ENCODE measurements at places on chromosomes 4 and X.

DNA sequence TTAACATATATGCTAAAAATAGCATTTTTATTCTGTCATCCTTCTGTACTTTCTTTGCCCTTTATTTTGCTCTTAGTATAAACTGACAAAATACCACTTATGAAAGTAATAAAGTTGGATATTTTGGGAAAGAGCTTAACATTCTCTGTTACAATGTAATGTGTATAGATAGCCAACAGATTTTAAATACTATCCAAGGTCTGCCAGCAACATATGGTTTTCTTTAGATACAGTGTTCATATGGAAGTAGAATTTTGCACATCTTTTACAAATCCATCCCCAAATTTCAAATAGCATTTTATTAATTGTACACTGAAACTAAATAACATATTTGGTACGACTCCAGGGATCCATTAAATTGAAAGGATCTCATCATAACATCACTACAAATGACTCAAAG lies 268.6 kb upstream of the PCDH18 start:
- no peak for DNase-seq

DNA sequence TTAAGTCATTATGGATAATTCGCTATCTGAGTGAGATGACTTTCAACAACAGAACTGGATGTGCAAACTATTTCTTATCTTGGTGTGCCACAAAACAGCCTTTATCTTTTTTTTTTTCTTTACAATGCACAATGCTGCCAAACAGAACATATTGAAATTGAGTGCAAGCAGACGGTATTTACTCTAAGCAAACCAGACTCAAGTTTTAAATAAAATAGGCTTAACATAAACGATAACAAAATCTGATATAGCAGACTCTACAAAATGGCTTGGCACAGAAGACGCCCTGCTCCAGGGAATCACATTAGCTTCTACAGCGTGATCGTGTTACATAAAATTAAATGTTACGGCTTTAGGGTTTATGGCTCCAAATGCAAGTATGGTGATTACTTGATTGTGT lies 9.6 kb upstream of the STK32B start:
- DNase-seq: no peak

- no peak for DNase-seq
Observed at GRCh38 chrX:40094041-40094899, 3.5 kb downstream of the BCOR start.

- DNase-seq: no peak
Observed at GRCh38 chr4:47729131-47729680, 108.7 kb downstream of the CORIN start.

DNA sequence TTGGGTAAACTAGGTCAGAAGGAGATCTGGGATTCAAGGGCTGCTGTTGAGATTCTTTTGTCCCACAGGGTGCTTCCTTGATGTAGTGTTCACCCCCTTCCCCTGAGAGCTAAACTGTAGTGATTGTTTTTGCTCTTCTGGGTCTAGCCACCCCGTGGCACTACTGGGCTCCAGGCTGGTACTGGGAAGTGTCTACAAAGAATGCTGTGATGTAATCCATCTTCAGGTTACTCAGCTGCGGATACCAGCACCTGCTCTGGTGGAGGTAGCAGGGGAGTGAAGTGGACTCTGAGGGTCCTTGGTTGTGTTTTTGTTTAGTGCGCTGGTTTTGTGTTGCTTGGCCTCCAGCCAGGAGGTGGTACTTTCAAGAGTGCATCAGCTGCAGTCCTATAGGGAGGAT lies 365.5 kb downstream of the ZNF674 start:
- DNase-seq: no peak

DNA sequence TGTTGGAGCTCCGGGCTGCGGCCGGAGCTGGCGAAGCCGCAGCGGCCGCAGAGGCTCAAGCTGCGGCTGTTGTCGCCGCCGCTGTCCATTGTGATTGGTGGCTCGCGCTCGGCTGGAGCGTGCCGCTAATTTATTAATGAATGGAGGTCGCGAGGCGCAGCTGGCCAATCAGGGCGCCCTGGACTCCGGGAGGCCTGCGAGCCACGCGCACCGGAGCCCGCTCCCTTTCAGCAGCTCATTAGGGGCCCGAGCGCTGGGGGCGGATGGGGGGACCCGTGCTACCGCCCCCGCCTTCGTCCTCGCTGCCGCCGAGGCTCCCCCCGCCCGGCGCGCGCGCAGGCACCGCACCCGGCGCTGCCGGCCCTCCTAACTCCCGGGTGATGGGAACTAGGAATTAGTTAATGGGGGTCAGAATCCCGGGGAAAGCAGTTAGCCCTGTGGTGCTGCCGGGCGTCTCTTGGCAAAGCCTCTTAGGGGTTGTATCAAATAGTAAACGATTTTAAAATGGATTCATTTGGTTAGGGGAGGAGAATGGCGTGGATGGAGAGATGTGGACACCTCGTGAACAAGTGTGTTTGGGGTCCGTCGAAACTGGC lies 589 bp upstream of the NEUROG2 start:
- no peak for DNase-seq

DNA sequence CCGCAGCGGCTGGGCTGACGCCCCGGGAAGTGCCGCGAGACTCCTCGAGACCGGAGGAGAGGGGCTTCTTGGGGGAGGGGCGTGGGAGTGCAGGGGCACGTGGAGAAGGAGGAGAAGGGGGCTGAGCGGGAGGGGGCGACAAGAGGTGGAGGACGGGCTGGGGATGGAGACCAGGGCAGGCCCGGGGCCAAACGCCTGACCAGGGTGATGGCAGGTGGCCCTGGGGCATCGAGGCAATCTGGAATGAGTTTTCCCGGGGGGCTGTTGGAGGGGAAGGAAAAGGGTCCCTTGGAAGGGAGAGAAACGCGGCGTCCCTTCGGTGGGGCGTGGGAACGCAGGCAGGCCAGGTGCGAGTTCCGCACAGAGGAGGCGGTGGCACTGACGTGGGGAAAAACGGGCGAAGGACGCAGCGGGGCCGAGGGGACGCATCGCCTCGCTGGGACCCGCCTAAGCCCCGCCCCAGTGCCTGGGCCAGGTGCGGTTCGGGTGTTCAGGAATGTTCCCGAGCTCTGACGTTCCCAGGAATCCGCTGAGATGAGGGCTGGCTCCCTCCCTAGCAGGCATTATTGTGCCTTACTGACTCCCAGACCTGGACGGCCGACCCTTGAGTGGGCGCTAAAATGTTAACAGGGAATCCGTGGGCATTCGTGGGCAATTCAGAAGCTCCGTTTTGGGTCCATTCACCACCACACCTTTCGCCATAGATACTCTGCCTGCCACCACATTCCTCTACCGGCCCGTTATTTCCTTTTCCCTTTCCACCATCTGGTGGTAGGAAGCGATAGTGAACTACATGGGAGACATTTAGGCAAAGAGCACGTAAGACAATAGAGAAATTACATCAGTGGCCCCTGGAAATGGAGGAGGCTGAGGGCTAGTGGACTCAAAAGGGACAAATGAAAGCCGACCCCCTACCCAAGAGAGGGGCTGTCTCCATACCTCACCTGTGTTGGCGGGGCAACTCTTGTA lies 795 bp upstream of the SH3KBP1 start:
- DNase-seq: no peak

DNA sequence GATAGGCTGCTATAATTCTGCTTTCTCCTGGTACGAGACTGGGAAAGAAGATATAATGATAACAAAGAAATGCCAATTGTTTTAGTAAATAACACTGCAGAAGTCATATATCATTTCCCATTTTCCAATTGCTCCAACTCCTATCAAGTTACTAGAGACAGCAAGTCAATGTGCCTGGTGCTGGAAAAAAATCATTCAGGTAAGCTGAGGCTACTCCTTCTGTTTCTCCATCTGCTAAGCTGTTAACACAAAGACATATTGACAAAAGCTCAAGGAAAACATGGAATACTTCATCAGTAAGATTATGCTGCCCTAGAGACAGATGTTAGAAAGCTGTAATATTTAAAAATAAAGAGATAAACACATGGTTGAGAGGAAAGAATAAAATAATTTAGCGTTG lies 10.0 kb downstream of the NAA11 start:
- DNase-seq: no peak

DNA sequence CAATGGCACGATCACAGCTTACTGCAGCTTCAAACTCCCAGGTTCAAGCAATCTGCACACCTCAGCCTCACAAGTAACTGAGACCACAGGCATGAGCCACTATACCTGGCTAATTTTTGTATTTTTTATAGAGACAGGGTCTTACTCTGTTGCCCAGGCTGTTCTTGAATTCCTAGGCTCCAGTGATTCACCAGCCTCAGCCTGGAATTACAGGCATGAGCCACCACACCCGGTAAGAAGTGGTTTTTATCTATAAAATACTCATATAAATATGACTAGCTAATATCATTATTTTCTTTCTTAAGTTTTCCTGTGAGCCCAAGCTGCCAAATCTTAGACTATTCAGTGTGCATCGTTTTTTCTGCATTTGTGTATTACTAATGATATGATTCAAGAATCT lies 4.4 kb downstream of the SCFD2 start:
- no peak for DNase-seq

GRCh38 chrX:145817331-145818185 lies at the start of gene SLITRK2:
SLITRK2 (plus strand) TSS chrX:145817829; CDS start chrX:145822426, 4,597 bp downstream.
- DNase-seq: no peak

DNA sequence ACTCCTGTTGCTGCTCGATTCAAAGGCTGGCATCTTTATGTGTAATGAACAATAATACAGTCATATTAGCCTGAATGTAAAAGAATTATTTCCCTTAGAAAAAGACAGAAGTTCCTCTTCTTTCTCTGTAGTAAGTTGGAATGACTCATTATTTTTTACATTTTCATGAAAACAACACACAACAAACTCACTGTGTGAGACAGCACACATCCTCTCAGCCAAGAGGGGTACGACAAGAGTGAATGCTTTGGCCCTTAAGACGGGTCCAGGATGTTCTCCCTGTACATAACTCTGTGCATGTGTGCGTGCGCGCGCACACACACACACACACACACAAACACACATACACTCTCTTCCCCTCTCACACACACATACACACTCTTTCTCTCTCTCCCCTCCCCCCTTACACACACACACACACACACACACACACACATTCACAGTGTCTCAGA lies 72.8 kb downstream of the MANBA start:
- no peak for DNase-seq

- DNase-seq: no peak
Observed at GRCh38 chr4:81030061-81030980, at the start of gene BMP3. BMP3 (plus strand) TSS chr4:81030708; CDS start chr4:81031285, 577 bp downstream.

- DNase-seq: no peak
Observed at GRCh38 chr4:88971536-88971935, 85.4 kb downstream of the FAM13A start.

DNA sequence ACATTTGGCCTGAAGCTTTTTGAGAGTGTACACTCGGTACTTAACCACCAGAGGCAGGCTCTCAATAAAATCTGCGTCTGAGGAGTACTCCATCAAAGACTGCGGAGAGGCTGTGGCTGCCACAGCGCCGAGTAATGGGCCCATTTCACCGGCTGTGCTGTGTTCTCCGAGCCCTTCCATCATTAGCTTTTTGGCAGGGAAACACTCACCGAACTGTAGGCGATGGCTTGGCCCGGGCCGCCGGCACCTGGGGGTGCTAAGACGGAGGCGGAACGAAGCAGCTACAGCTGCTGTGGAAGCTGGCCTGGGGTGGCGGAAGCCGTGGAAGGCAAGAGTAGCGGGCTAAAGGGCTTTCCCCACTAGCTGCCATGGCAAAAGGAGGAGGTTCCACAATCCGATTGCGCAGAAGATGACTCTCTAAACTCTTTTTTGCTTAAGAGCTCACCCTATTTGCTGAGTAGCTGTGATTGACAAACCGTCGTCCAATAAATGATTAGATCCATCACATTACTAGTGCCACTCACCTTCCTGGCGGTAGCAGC lies 48.5 kb upstream of the PABPC1L2A start:
- DNase-seq: no peak

DNA sequence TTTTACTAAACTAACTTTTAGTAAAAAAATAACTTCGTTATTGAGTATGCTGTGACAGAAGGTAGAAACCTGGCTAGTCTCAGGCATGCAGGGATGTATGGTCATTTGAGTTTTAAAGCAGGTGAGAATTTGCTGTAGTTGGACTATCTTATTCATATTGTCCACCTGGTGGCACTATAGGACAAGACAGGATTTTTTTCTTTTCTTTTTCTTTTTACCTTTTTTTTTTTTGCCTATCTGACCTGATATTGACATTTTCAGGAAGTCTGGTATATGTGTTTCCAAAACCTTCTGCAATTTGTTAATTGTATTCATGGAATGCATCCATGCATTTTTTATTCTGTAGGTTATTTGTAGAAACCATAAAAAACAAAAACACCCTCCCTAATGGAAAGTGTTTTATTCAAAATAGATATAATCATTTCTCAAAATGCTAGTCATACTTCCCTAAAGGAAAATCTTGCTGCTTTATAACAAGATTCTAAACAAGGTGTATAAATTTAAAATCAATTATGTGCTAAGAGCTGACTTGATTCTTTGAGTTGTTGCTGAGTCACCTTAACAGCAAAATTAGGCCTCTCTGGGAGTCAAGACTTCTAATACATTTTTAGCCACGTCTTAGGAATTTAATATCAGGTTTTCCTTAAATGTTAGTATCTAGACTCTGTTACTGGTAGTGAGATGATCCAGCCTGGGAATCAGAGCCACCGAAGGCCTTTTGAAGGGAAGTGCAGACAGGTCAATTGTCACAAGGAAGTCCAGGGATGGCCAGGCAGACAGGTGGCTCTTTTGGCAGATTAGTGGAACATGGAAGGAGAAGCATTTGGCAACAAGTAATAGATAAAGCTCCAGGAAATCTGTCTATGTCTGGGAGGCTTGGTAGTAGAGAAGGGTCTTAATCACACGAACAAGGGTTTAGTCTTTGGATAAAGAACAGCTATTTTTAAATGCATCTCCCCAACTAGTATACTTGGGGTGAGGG lies 201.3 kb upstream of the GNPDA2 start:
- DNase-seq: no peak

DNA sequence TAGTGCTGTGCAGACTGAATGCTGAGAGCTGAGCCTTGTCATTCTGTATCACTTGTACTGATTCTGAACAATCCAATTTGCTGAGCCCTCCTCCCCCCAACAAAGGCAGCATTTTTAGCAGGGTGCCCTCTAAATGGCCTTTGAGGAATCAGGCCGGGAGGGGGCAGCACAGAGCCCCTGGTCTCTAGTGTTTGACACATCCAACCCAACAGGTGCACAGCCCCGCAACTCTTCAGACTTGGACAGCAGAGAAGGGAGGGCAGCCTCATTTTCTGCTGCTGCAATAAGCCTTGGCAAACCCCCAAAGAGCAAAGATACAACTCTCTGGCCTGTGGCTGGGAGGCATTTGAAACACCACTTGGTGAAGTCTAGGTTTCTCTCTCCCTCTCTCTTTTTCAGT lies 3.4 kb downstream of the ATP1B4 start:
- DNase-seq: no peak

GRCh38 chrX:84197550-84197949 lies 9.6 kb upstream of the RPS6KA6 start:
- DNase-seq: no peak

- no peak for DNase-seq
Observed at GRCh38 chr4:169440446-169440845, 169.7 kb upstream of the SH3RF1 start.

DNA sequence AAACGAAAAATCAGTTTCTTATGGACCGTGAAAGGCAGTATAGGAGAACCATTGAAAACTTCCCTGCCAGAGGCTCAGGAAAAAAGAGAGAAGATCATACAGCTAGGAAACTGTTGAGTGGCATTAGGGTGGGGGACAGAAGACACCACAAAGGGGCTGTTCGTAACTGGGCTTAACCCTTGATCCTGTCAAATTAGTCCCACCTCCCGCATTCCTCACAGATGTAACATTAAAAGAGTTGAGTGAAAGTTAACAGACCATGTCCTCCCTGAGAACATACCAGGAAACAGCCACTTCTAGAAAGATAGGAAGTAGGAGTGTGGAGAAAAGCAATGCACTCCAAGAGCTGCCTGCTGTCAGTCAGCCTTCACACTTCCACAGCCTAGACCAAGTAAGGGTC lies 8.7 kb downstream of the SHROOM4 start:
- DNase-seq: no peak

- no peak for DNase-seq
Observed at GRCh38 chrX:19595043-19595677, 79.9 kb upstream of the MAP3K15 start.

Measured in stimulated activated CD8-positive, alpha-beta memory T cell treated with anti-CD3 and anti-CD28 coated beads, Interleukin-7, amount 100 ng/mL, for 1 hour (primary cell).